Neural crest cell (in vitro differentiated cells): ENCODE measurements at places on chromosomes 4 and X.

DNA sequence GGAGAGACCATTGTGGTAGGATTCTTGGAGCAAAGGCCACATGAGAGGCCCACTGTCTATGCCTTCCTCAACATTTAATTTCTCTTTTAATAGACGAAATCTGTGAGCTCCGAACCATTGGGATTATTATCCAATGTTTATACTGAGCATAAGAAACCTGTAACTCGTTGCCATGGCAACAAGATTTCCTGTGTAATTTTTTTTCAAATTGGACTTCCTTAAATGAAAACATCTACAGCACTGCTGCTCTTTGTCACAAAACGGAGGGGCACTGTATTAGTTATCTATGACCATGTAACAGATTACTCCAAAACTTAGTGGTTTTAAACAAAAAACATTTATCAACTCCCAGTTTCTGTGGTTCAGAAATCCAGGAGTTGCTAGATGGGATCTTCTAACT, 38.7 kb downstream of the PPP1R2C start:
- DNase-seq: no peak

DNA sequence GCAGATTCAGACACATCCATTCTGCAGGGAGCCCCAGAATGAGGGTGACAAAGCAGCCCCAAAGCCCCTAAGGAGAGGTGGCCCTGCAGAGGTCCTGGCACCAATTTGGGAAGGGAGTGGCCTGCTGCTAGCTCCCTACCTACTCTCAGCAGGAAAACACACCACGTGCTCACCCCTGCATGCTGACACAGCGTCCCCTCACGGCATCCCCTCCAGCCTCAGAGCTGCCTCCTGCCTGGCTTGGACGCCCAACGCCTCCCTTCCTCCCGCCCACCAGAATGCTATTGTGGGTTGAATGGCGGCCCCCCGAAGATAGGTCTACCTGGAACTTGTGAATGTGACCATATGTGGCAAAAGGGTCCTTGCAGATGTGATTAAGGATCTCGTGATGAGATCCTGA, 28.8 kb downstream of the ZFYVE28 start:
- DNase-seq: no peak

- DNase-seq: no peak
Observed at GRCh38 chr4:78754872-78755271, 21.3 kb upstream of the BMP2K start.

DNA sequence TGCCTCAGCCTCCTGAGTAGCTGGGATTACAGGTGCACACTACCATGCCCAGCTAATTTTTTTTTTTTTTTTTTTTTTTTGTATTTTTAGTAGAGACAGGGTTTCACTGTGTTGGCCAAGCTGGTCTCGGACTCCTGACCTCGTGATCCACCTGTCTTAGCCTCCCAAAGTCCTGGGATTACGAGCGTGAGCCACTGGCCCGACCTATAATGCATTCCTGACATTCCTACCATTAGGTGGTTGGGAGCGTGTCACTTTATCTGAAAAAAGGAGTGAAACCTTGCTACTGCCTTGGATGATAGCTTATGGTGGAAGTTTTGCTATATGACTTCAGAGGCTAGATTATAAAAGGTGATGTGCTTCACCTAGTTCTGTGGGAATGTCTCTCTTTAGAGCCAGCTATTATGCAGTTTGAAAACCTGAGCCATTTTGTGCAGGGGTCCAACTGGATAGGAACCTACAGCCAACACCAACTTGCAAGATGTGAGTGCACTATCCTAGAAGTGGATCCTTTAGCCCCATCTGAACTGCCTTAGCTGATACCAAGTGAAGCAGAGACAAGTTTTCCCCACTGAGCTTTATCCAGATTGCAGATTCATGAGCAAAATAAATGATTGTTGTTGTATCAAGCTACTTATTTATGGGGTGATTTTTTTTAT, 29.8 kb upstream of the EMCN start:
- no peak for DNase-seq

GRCh38 chrX:74272230-74272629, 31.8 kb upstream of the ZCCHC13 start:
- no peak for DNase-seq

- DNase-seq: no peak
Observed at GRCh38 chrX:70970482-70970995, 39.6 kb upstream of the SLC7A3 start.

- no peak for DNase-seq
Observed at GRCh38 chr4:153763404-153763803, 3.6 kb upstream of the RNF175 start.

- DNase-seq: no peak
Observed at GRCh38 chr4:148954011-148954749, 512.0 kb upstream of the NR3C2 start.

- DNase-seq: no peak
Observed at GRCh38 chr4:110134269-110134869, 64.0 kb downstream of the ELOVL6 start.

DNA sequence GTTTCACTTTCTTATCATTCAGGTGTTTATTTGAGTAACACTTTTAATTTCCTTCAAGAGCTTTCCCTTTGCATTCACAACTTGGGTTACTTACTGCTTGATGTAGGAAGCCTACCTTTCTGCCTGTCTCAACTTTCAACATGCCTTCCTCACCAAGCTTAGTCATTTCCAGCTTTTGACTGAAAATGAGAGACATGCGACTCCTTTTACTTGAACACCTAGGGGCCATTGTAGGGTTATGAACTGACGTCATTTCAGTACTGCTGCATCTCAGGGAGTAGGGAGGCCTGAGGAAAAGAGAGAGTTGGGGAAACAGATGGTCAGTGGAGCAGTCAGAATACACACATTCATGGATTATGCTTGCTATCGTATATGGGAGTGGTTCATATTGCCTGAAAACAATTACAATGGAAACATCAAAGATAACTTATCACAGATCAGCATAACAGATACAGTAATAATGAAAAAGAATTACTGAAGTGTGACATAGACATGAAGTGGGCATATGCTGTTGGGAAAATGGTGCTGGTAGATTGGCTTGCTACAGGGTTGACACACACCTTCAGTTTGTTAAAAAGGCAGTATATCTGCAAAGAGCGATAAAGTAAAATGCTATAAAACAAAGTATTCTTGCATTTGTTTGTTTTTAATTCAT, 25.7 kb downstream of the USP53 start:
- no peak for DNase-seq

DNA sequence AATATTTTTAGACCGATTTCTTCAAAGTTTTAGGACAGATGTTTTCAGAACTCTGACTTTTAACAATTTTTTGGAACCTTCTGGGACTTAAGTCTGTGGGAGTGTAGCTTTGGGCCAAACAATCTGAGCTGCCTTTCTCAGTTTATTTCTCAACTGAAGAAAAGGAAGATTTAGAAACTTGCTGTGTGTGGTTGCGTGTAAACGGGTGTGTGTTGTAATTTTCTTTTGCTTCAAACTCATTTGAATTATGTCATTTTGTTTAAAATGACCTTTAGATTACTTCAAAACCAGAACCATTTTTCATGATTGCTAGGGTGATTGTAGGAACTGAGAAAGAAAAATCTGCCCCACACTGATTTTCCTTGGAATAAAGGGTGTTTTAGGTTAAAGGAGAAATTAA, 577.7 kb upstream of the GALNTL6 start:
- no peak for DNase-seq

DNA sequence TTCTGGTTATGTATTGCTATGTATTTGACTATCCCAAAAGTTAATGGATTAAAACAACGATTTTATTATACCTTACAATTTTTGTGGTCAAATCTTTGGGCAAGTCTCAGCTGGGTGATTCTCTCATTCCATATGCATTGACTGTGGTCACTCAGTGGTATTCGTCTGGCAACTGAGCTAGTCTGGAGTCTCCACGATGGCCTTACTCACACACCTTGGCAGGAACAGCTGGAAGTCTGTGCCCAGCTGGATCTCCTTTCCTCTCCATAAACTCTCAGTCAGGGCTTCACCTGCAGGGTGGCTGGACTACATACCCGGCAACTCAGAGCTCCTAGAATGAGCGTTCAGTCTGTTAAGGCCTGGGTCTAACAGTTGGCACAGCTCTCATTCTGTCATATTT, 141.1 kb upstream of the WDFY3 start:
- no peak for DNase-seq

- peak; percentile 28 for DNase-seq
Observed at GRCh38 chrX:51802917-51803688, 59.9 kb downstream of the GSPT2 start.

DNA sequence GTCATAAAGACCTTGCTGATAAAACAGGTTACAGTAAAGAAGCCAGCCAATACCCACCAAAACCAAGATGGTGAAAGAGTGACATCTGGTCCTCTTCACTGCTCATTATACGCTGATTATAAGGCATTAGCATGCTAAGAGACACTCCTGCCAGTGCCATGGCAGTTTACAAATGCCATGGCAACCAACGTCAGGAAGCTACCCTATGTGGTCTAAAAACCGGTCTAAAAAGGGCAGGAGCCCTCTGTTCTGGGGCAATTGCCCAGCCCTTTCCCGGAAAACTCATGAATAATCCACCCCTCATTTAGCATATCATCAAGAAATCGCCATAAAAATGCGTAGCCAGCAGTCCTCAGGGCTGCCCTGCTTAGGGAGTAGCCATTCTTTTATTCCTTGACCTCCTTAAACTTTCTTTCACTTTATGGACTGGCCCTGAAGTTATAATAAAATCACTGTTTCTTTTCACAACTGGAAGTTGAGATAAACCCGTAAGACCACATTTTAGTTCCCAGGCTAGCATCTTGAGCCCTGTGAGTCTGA, 260.5 kb upstream of the FAT1 start:
- DNase-seq: no peak

DNA sequence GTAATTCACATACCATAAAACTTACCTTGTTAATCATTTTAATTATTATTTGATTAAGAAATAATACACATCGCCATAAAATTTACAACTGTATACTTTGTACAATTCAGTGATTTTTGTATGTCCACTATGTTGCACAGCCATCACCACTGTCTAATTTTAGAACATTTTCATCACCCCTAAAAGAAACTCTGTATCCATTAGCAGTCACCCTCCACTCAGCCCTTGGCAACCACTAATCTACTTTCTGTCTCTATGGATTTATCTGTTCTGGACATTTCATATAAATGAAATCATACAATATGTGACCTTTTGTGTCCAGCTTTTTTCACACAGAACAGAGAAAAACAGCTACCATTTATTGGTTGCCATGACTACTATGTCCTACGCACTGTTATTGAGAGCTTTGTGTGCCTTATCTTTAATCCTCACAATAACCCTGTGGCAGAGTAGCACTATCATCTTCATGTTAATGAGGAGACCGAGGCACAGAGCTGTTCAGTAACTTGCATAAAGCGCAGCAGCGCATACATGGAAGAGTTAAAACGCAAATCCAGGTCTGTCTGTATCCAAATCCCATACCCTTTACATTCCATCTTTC, 64.6 kb upstream of the PAGE1 start:
- DNase-seq: no peak
